Activated naive CD4-positive, alpha-beta T cell treated with anti-CD3 and anti-CD28 coated beads, Interleukin-2, amount 50 U/mL, for 72 hours (primary cell): ENCODE measurements at places on chromosomes 12 and 14. TPM values are rescaled to one million over a fixed set of nuclear protein-coding genes. Genes with fewer than 3 reads are reported as not detected.

The NPAS3 gene
- not detected for total RNA-seq

The MYF6 gene
- not detected for total RNA-seq

The OR4Q3 gene
- not detected for total RNA-seq

The SLC2A14 gene
- 4.6 TPM for total RNA-seq

The GARIN6 gene
- total RNA-seq = not detected

The CDCA3 gene
- total RNA-seq = 147 TPM

The KCNMB4 gene
- total RNA-seq = 1.0 TPM

DNA sequence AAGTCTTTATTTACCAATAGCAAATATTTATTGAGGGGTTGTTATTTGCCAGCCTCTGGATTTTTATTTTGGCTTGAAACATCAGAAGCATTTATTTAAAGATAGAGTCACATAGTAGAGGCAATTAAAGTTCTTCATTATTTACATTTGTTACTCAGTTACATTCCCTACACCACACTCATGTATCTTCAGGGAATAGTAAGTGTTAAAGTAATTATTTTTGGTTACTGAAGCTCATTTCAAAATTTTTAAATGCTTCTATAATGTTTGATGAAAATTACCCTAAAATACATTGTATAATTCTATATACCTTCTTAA, 205.6 kb downstream of the ESR2 start:
- DNase-seq = no peak

- DNase-seq = no peak
Observed at GRCh38 chr14:63535918-63536317, 7.3 kb downstream of the PPP2R5E start.

DNA sequence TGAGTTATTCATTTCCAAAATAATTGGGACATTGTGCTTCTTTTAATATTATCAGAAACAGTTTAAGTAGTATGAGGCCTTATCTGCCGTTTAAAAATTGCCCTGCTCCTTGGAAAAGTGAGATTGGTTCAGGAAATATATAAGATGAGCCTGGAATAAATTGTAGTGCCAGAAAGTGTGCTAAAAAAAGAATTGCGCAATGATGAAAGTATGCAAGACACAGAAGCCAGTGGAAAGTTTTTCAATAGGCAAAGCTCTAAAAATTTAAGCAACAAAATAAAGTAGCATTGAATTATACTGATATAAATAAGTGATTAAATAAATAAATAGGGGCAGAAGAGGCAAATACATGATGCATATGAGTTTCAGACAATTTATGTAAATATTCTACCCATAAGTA, 834.9 kb downstream of the BCL11B start:
- no peak for DNase-seq

DNA sequence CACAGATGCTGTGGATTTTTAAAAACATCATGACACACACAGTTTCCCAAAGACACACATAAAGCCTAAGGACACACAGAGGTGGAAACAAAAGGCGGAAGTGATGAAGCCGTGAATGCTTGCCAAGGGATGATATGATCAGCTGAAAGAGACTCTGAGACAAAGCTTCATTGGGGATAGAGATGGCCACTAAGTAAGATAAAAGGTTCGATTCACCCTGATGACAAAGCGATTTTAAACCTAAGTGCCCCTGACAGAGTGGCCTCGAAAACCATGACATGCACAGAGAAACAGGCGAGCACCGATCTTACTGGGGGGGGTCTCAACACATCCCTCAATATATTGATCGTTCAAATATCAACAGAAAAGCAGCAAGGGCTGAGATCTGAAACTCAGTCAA, 20.3 kb upstream of the EIF5 start:
- no peak for DNase-seq

DNA sequence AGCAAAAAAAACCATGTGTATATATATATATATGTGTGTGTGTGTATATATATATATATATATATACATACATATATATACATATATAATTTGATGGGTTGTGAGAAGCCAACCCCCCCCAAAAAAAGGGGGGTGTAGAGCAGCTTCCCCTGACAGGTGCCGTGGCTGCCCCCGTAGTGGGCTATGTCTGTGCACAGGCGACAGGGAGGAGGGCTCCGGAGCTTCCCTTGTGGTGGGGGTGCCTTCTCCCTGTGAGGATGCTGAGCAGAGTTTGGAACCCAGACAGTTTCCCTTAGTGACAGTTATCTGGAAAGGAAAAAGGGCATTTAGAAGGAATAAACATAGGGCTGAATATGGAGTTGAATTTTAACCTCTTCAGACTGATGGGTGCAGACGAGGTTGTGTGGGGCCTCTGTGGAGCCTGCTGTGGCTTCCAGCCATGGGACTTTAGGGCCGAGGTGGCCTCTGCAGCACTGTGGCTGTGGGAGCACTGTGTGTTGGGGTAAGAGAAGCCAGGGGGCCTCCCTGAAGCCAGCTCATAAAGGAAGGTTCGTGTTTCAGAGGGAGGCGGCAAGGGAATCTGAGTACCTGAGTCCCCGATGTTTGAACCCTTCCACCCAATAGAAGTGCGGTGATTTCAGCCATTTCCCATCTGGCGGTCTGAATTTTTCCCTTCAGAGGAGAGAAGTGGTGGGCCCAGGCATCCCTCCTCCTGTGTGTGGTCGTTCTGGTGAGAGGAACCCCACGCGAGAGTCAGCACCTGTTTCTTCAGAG, 19.8 kb downstream of the XRCC3 start:
- no peak for DNase-seq

GRCh38 chr12:69910694-69911093, 85.7 kb downstream of the MYRFL start:
- no peak for DNase-seq

GRCh38 chr14:103169954-103170353, 46.7 kb downstream of the TNFAIP2 start:
- no peak for DNase-seq

DNA sequence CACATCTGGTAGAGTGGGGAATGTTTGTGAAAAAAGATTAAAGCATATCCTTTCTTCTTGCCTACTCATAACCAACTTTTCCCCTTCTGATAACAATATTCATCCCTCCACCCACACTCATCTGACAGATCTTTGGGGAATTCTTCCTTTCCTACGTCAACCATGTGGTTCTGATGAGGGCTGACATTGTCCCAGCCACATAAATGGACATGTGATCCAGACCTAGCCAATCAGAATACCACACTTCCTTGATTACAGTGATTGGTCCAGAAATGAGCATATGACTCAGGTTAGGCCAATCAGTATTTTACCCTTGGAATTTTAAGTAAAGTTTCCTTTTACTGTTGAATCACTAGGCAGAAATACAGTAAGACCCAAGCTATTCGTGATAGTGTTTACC, 58.9 kb downstream of the GPR65 start:
- DNase-seq = no peak

DNA sequence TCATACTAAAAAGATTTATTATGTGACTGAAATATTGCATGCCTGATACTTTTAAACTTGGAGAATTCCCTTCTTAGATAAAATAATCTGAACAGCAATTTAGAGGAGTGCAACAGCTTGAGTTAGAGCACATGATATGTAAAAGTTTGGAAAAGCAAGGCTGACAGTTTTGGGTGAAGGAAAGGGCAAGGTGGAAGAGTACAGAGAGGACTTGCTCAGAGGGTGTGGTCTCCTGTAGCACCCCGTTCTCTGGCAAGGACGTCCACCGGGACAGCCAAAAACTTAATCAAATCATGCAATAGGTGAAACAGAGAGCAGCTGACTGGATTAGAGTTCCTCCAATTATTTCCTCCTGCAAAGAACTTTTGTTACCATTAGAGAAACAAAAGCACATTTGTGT, 65.2 kb upstream of the PDZRN4 start:
- no peak for DNase-seq

GRCh38 chr12:121806009-121806545, 2.3 kb downstream of the SETD1B start:
- DNase-seq = no peak

GRCh38 chr14:81559385-81559784, 25.7 kb upstream of the SEL1L start:
- no peak for DNase-seq

GRCh38 chr14:87199381-87199780, 793.6 kb downstream of the GALC start:
- no peak for DNase-seq

GRCh38 chr12:47207340-47207717, 127.6 kb upstream of the AMIGO2 start:
- no peak for DNase-seq

DNA sequence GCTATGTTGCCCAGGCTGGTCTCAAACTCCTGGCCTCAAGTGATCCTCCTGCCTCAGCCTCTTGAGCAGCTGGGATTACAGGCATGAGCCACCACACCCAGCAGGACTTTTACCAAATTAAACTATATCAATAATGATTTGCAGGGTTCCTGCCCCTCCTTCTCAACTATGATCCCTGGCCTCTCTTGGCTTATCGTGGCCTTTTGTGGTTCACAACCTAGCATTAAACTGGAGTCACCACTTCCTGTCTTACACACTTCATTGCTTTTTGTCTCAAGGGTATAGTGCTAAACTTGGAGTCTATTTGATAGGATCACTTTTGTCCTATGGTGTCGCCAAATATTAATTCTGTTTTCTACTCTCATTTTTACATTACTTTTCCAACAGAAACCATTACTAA, 64.5 kb downstream of the SEC23A start:
- no peak for DNase-seq

GRCh38 chr14:66009089-66009488, 477.1 kb upstream of the CCDC196 start:
- DNase-seq = no peak

- no peak for DNase-seq
Observed at GRCh38 chr14:54577977-54578376, 11.0 kb downstream of the SAMD4A start.

- DNase-seq = no peak
Observed at GRCh38 chr14:51073731-51074130, 21.2 kb downstream of the TRIM9 start.

- DNase-seq = peak; percentile 81
Observed at GRCh38 chr12:122190842-122191668, 8.1 kb downstream of the LRRC43 start.

DNA sequence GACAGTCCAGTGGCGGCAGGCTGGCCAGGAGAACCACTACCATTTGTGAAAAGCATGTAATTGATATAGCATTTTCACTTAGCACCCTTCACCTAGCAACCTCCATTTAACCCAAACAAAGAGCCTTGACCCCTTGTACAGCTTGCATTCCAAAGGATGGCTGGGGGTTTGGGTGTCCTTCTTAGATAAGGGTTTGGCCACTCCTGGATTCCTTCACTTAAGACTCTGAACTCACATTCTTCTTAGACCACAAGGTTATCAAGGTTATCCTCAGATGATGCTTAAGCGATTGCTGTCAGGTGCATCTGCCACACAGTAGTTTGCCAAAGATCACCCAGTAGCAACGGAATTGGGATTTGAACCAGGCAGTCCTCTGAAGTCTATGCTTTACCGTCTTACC, 102.8 kb downstream of the ZNF664 start:
- no peak for DNase-seq

DNA sequence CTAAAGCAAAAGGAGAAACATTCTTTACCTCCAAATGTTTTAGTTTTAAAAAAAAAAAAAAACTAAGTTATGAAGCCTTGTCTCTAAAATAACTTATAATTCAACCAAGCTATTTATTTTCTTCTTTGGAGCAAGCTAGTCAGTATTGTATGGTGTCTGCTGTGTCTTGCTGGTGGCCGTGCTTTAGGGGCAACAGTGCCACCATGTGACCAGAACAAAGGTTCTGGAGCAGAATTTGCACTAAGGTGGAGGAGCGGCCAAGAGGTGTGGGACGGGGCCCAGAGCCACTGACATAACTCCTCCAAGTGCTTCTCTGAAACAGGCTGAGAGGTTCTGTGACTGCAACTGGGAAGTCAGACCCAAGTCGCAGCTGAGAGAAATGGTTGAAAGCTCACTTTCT, 4.5 kb downstream of the FICD start:
- DNase-seq = no peak

GRCh38 chr12:82184844-82185243, 173.3 kb downstream of the CCDC59 start:
- no peak for DNase-seq

DNA sequence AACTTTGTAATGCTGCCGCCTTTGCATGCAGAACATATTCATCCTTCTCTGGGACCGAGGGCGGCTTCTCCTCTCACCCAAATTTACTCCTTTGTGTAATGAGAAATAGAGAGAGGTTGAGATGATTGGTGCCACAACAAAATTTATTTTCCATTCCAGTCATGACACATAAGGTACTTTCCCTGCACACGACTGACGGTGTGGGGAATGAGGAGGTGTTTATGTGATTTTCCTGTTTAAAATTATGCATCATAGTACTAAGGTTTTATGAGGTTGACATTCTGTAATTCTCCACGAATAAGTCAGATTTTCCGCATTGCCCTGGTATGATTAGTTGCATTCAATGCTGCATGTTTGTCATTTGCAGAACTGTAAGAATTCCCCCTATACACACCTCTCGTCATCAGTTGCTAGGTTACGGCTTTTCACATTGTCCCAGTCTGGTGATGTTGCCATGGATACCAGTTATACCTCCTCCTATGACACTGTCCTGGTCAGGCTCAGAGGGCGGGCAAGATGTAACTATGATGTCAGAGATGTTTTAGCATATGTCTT, 23.1 kb downstream of the BICDL1 start:
- DNase-seq = peak; percentile 82

DNA sequence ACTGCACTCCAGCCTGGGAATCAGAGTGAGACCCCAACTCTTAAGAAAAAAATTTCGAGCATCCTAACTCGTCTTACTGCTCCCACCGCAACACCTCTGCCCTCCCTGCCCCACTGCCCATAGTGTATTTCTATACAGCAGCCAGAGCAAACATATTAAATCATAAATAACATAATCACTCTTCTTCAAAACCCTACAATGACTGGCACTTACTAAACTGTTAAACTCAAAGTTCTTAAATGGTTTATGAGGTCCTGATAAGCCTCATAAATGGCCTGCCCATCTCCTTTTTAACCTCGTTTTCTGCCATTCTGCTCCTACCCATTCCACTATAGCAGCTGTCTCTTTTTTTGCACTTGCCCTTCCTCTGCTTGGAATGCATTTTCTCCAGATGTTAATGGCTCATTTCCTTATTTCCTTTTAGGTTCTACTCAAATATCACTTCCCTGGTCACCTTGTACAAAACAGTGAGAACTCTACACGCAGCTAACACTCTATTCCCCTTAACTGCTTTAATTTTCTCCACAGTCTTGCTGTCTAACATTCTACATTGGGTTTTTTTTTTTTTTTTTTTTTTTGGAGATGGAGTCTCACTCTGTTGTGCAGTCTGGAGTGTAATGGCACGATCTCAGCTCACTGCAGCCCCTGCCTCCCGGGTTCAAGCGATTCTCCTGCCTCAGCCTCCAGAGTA, 45.2 kb downstream of the CDK17 start:
- no peak for DNase-seq

DNA sequence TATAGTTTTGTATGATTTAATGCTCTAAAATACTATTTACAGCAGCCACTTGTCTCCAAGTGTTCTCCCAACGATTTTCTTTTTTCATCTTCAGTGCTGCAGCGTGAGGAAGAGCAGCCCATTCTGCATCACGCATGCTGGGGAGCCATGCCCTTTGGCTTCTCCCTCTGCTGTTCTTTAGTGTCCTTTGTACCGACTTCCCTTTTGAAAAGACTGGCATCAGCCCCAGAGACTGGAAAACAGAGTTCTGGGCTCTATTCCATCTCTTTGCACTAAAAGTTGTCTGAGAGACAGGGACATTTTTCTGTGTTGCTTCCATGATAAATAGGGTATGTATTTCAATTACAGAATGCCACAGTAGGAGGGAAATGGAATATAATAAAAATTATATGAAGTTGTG, 105.1 kb downstream of the RERG start:
- no peak for DNase-seq

- no peak for DNase-seq
Observed at GRCh38 chr12:57129889-57130288, 1.6 kb downstream of the LRP1 start.

GRCh38 chr14:81062816-81063215, 107.4 kb downstream of the TSHR start:
- no peak for DNase-seq
